DMS 273 treated with DMSO at 0.1 percent for 48 hours (cell line): ENCODE measurements at places on chromosomes 6 and 20.

DNA sequence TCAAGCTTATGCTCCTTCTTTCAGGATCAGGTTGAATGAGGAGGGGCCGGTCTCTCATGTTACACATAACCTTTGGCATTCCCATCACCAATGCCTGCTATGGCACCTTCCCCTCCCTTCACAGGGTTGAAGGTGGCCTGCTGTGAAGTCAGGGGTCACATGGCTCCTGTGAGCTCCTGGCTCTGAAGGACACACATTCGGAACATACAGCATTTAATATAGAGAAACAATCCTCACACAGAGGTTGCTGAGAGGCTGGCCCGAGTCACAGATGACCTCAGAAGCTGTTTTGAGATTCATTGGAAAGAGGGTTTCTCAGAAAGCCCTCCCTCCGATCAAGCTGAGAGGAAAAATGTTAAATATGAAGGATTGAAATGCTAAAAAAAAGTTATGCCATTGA lies 82.1 kb downstream of the PSMG4 start:
- DNase-seq, result no peak

DNA sequence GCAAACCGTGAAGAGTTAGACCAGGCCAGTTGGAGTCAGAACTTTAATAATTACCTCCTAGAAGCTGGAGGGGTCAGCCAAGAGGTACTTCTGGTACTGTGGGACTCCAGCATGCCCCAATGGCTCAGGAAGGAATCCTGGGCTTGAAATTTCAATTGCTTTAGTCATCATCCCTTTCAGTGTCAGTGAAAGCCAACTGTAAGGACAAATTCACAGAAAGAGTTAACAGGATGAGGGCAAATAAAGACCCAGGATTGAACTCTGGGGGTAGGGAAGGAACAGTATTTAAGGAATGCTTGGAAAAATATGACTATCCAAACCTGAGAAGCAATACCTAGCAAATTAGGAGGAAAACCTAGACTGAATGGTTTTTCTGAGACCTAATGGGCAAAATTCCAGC lies 735.1 kb upstream of the MARCKS start:
- DNase-seq, result no peak

- DNase-seq, result no peak
These were observed 9.9 kb upstream of the PI16 start for GRCh38 chr6:36944650-36945049.

DNA sequence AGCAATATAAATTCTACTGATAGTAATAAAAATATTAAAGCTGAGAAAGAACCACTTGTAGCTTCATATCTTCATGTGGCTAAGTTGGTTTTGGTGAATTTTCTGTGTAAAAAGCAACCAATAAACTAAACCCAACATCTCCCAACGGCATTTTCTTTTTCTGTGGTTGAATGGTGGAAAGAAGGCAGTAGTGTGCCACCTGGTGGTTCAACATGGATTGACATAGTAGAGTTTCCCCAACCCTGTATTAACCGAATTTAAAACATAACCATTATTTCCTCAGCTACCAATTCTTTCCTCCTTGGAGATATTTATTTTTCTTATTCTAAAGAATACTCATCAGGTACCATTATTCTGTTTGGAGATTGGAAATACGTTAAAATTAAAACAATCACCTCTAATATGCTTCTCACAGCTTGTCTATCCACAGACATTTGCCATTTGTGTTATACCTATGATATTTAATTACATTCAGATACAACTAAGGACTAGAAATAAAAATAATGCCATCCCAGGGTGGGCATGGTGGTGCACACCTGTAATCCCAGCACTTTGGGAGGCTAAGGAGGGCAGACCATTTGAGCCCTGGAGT lies 117.1 kb upstream of the EEF1E1 start:
- DNase-seq, result peak; percentile 6

DNA sequence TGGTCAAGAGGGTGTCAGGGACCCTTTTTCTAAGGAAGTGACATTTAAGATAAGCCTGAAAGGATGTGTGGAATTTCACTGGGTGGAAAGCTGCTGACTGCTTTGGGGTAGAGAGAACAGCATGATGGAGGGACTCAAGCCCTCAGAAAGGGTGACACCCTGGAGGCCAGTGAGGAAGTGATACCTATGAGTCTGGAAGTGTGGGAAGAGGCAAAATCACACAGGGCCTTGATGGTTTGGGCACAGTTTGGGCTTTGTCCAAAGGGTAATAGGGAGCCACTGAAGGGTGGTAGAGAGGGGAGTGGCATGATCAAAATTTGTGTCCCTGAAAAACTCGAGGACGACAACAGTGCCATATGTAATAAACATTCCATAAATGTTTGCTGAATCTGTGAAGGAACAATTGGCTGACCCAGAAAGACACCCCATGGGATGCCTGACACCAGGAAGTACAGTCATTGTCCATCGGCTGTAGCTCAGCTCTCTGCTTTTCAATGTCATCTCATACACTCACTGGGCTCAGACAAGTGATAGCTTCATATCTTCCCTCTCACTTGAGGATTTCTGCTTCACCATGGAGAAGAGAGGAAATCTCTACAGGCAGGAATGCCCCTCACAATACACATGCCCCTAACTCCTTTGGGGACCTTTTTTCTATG lies 21.3 kb downstream of the CASS4 start:
- DNase-seq, result no peak

DNA sequence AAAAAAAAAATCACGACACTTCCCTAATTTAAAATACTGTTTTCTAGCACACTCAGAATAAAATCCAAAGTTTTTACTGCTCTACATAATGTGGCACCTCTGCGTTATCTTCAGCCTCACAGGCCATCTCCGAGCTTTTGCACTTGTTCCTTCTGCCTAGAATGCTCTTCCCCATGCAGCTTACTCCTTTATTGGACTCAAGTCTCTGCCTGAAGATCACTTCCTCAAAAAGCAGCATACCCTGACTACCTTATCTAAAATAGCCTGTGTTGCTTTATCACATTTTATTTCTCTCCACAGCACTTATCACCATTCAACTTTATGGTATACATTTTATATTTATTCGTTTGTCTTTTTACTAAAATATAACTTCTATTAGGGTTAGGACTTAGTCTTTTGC lies 2.3 kb downstream of the ZNF322 start:
- DNase-seq, result no peak

- no peak for DNase-seq
These were observed 144.4 kb upstream of the EXOC2 start for GRCh38 chr6:837380-837779.

DNA sequence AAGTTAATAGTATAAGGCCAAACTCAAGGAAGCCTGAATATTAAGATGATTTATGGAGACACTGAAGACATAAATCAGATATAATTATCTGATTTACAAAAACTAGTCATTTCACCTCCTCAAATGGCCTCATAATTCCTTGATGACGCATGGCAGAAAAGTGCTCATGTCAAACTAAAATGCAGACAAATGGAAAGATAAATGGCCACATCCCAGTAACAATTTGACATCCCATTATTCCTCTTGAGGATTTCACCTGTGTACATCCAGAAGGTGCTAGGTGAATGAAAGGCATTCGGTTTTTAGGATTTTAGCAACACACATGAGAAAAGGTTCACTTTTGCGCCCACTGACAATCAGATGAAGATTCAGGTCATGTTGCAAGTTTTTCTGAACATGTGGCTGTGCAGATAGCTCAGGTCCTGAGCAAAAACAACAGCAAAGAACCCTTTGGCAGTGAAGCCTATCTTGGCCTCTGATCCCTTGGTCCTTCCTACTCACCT lies 24.2 kb downstream of the SGK1 start:
- no peak for DNase-seq

- DNase-seq, result no peak
These were observed 7.1 kb upstream of the SLC17A4 start for GRCh38 chr6:25747477-25747876.

DNA sequence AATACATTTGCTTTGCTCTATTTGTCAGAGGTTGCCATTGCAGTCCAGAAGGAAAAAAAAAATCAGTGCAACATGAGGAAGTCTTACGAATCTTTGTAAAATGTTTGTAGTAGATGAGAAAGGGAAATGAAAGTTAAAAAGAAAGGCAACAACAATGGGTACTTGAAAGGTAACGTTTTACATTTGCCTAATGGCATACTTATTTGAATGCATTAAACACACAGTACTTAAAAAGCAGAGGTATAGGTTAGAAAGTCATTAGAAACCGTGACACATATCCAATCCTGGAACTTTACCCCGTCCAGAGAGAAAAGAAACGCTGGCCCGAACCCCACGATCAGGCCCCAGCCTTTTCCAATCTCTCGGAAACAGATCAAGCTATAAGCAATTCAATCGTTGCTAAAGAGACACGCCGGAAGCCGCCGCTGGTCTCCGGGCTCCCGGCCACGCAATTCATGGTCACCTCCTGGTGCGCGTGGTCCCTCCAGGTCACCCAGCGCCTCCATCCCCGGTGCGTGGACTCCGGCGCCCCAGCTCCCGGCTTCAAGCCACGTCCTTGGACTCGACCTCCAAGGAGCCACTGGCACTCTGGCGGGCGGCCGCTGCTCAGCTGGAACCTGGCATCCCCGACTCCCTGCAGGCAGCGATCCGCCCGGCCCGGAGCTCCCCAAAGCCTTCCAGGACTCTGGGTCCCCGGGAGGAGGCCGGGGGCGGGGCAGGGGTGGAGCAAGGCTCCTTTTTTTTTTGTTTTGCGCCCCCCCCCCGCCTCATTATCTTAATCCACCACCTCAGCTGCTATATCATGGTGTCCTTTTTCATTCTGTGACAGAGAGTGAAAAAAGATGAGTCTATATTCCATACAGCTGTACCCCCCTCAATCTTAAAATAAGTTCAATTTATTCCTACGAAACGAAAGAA lies at the start of gene SLC18B1:
Gene SLC18B1 (minus strand): TSS at position 687 of the 918 bp plus-strand sequence. CDS start 181 bp downstream, at position 506.
- DNase-seq, result peak; percentile 58

DNA sequence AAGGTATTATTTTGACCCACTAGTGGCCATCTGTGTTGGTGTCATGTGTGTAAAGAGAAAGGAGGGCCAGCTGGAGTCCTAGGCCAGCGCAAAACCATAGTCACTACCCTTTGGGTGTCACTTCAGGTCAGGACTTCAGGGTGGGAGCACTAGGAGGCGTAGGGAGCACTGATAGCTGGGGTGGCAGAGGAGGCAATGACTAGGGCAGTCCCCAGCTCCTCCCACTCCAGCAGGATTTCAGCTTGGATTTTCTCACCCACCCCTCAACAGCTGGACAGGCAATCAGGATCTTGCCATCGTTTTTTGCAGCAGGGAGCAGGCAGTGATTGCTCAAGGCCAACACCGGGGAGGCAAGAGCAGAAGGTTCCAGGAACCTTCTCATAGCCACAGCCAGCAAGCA lies 4.2 kb upstream of the HLA-DOA start:
- DNase-seq, result no peak

DNA sequence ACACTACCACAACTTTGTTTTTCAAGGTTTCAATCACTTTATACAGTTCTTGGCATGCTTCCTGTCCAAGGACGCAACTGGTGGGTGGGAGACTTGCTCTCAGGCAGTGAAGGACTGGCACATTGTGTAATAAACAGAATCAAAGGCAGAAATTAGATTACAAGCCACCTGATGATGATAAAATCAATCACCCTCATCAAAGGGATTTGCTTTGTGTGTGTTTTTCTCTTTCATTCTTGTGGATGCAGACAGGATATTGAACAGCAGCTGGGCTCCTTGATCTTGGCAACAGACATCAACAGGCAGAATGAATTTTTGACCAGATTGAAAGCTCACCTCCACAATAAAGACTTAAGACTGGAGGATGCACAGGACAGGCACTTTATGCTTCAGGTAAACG lies 71.4 kb downstream of the MTFR2 start:
- DNase-seq, result no peak

DNA sequence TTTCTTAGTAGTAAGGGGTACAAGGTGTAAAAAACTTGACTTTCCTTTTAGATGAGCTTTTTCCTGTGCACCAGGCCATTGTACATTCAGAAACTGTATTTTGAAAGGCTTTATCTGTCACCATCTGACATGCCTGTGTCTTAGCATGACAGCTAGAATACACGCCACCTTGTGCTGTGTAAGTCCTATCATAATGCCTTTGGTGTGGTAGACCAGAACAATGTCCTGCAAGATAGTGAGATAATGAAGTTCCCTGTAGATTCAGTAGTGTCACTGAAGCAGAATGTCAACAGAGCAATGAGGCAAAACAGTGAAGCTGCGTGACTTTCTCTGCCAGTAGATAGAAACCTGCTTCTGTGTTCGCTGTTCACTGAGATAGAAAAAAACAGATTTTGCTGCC lies 105.8 kb downstream of the JAG1 start:
- no peak for DNase-seq

- DNase-seq, result no peak
These were observed 431 bp downstream of the LOC128125822 start for GRCh38 chr6:63572747-63573075.

- no peak for DNase-seq
These were observed 75.5 kb downstream of the FOXF2 start for GRCh38 chr6:1464781-1465370.

- DNase-seq, result no peak
These were observed 18.0 kb downstream of the DYNLT1 start for GRCh38 chr6:158626360-158627167.
